ENCODE measurements at places on chromosomes 3 and 15. TPM values are rescaled to one million over a fixed set of nuclear protein-coding genes. Genes with fewer than 3 reads are reported as not detected.

Gene CCDC39
- total RNA-seq = not detected

- DNase-seq = no peak
These were observed 17.9 kb downstream of the TMEM40 start for GRCh38 chr3:12741209-12741608.

DNA sequence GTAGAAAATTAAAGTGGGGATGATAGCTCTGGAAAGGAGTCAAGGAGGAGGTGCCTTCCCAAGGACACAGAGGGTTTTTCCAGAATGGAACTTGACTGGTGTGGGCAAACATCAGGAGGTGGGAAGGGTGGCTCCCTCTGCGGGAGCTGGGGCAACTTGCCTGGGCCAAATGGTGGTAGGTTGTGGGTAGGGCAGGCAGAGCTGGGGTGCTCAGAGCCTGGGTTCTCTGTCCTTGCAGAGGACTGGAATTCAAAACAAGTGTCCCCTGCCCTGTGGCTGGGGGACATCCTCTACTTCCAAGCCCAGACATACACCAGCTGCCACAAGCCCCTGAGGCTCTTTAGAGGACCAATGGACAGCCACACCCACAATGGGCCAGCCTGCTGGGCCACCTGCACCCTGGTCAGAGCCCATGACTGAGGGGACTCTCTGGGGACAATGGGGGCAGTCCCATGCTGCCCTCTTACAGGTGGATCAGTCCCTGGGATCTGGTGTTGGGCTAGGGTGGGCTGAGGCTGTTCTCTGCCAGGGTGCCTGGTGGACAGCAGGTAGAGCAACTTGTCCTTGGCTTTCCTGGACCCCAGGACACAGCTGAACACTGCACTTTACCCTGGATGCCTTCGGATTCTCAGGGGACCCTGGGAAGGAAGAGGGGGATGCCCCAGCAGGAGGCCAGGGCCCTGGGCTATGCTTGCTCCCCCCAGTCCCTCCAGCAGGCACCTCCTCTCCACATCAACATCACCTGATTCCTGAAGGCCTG lies 38.6 kb upstream of the CSPG4 start:
- no peak for DNase-seq

DNA sequence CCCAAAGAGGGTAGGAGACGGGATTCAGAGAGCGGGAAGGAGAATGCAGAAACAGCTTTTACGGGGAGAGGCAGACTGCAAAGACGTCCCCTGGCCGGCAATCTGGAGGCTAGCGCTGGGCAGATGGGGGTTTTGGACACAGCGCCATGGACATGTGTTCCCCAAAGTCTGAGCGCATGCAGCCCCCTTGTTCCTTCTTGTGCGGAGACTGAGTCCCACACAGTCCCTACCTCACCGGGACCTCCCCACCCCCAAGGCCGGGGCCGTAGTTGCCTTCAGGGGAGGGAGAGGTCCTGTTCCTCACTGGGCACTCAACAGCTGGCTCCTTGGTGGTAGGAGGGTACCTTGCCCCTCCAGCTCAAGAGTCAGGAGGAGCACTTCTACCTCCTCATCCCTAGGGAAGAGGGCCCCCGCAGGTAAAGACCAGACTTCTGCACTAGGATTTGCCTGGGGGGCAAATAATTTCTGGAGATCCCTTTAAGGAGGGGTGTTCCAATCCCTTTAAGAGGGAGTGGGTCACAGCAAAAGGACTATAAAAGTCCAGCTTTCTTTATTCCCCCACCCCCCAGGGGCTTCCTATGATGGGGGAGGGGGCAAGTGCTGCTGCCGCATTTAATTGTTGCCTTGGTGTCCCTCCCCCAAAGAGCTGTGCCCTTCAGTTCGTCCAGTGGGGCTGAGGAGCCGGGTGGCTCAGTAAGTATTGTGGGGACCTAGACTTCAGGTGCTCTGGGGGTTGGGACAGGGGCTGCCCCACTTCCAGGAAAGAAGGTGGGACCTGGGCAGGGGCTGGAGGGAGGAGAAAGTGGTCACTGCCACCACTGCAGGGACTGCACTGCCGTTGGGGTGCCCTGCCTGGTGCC lies 3.6 kb upstream of the BAHD1 start:
- DNase-seq = no peak

Gene RASL12
- total RNA-seq = not detected

Measured in endothelial cell of umbilical vein (primary cell).